ENCODE measurements at places on chromosomes 7 and 10. TPM values are rescaled to one million over a fixed set of nuclear protein-coding genes. Genes with fewer than 3 reads are reported as not detected.

DNA sequence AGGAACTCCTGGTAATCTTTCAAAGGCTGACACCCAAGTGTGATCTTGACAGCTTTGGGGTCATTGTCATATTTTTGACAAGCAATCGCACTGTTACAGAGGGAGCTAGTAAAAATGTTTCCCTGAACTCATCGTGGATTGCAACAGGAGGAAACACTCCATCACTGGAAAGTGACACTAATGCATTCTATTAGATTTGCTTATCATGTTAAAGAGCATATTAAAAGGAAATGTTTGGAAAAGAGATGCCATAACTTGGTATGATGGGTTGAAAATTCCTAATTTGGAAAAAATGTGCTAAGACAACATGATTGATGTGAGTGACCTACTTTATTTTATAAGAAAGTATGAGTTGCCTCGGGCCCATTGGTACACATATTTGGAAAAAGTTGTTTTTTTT, 22.7 kb upstream of the EMX2 start:
- DNase-seq, result no peak

The FAM25A gene
- not detected for polyA plus RNA-seq

The SORCS1 gene
- polyA plus RNA-seq, result not detected

DNA sequence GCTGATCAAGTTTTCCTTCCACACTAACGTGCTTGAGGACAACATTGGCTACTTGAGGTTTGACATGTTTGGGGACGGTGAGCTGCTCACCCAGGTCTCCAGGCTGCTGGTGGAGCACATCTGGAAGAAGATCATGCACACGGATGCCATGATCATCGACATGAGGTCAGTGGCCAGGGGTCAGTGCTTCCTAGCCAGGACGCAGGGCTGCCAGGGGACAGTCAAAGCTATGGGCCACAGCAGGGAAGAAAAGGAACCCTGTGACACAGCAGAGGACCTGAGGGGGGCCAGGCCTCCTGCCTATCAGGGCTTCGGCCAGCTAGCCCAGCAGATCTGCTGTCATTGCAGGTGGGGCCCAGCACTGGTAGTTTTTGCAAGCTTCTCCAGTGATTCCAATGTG, 5.2 kb downstream of the RBP3 start:
- DNase-seq, result no peak

DNA sequence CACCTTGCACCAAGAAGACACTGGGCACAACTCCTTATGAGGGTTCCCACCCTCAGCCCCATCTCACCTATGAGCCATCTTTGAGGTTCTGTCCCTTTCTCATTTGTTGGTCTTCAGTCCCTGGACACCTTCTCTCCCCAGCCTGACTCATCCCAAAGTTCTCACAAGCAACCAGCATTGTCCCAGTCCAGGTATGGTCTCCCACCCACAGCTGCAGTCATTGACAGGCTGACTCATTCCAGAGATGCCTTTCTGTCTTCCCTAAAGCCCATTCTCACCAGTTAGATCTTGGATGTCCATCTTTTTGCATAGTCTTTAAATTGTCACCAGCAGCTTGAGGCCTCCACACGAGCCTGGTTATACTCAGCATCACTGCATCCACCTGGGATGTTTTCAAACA, 26.7 kb upstream of the BMPR1A start:
- no peak for DNase-seq

- no peak for DNase-seq
These were observed 472 bp upstream of the ADAM22 start for GRCh38 chr7:87933605-87933952.

GRCh38 chr10:71727738-71728737, 8.5 kb upstream of the C10orf105 start:
- DNase-seq, result peak; percentile 87

DNA sequence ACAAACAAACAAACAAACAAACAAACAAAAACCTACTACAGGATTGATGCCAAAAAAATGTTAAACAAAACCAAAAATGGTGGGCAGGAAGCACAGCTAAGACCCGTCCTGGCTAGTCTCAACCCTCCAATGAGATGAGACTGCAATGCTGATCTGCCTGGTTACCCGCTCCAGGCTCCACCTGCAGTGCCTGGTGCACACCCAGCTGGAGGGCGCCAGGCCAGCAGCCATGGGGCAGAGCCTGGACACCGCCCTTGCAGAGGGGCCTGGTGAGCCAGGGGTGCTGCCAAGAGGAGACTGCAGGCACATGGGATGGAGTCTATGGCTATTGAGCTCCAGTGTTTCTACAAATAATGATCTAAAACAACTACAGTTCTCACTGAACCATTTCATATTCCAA, 107.0 kb downstream of the LARP4B start:
- DNase-seq, result no peak

The PAOX gene
- 6.5 TPM for polyA plus RNA-seq

DNA sequence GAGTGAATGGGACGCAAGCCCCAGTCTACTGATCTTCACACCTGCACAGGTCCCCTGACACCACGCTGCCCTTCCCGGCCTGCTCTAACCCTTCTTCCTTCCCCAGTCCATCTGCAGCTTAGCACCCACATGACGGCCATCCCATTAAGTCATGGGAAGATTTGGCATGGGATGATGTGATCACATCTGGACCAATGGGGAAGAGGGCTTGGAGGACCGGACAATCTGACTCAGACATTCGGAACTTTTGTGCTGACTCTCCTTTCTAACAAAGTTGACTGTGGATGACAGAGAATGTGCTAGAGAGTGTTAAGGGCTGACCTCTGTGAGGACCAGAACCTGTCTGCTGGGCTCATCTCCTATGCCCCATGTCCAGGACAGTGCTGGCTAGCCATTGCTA, 15.6 kb downstream of the CXCL12 start:
- DNase-seq, result no peak

- peak; percentile 38 for DNase-seq
These were observed 102.7 kb upstream of the NPTX2 start for GRCh38 chr7:98514211-98515031.

The TMEM176B gene
- 246 TPM for polyA plus RNA-seq

GRCh38 chr7:23002698-23003097, 11.2 kb downstream of the HYCC1 start:
- no peak for DNase-seq

DNA sequence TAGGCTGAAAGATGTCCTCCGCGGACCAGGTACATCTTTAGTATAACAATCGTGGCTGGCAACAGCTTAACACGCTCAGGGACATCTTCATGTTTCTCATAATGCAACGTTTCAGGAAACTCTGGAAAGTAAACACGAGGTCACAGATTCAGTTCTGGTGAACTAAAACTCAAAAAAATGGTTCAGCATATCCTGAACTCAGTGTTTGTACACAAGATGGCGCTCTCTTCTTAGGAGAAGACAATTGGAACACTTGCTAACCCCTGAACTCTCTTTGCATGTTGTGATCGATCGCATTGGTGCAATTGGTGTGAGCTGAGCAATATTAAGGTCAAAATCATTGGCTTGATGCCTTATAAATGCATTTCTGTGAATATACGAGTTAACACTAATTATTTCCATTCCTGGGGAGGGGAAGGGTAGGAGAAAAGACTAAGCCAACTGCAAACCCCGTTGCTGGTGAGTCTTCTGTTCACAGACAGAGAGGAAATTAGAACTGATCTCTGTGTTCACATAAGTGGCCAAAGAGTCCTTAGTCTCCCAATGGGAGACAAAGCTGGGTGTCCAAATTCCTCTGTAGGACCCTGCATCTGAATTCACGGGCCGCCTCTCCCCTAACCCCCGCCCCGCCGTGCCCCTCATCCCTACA, 52.6 kb upstream of the FAM180A start:
- DNase-seq, result no peak

DNA sequence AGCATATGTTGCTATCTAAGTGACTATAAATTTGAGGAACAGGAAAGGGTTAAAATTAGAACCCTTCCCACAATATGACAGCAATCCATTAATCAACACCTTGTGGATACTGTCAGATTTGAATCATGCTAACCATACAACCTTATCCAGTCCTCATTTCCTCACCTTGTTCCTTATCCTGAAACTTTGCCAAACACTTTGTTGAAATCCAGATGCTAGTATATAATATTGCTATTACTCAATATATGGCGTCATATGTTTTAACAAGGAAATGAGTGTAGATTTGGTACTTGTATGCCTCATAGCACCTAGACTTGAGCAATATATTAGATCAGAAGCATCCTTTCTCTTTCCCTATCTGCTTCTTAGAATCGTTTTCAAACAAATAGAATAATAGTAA, 66.3 kb upstream of the SLC25A13 start:
- DNase-seq, result no peak

DNA sequence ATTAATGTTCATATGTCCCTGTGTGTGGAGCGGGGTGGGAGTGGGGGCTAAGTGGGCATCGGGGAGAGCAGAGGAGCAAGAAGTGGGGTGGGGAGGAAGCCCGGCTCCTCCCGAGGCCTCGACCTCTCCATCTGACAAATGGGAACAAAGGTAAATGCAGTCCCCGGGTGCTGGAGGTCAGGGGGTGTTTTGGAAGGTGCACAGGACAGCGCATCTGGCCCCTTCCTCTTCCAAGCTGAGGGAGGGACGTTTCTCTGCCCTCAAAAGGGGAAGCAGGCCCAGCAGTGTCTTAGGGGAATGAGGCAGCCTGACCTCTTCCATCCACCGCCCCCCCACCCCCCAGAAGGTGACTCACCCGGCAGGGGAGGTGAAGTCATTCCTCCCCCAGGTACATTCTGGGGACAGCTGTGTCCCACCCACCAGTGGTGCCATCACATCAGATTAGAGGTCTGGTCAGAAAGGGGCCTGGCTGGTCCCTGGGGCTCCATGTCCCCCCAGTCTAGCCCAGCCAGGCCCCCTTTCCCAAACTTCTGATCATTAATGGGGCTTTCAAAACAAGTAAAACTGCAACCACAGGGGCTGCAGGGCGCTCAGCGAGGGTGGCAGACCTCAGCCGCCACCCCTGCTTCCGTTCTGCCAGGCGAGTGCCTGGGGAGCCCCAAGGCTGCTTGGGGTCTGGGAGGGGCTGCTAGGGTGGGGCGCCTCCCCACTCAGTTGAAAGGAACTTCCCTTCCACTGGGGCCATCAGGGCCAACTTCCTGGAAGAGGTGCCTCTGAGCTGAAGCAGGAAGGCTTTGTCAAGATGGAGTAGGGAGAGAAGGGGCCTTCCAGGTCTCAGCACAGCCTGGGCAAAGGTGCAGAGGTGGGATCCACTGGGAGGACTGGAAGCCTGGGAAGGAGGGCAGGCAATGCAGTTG, 10.8 kb downstream of the LFNG start:
- no peak for DNase-seq

- no peak for DNase-seq
These were observed 19.7 kb upstream of the LFNG start for GRCh38 chr7:2499719-2500430.

- no peak for DNase-seq
These were observed 106.2 kb upstream of the SEMA3D start for GRCh38 chr7:85292908-85293576.

The ZNF92 gene
- 5.1 TPM for polyA plus RNA-seq

DNA sequence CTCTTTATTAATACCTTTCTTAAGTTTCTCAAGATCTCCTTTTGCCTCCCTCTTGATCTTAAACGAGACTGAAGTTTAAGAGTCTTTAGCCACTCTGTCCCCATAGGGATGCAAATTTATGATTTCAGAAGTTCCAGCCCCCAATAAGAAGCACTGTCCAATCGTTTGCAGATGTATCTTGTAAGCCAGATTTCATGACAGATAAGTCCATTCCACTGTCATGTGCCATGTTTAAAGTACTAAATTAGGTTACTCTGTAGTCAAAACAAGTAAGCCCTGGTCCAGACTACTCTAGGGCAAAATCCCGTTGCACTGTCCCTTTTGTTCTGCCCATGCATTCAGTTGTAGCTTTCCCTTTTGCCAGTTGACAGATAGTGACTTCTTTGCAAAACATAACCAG, 157.2 kb upstream of the KAT6B start:
- no peak for DNase-seq

The SPDYE9 gene
- polyA plus RNA-seq, result not detected

DNA sequence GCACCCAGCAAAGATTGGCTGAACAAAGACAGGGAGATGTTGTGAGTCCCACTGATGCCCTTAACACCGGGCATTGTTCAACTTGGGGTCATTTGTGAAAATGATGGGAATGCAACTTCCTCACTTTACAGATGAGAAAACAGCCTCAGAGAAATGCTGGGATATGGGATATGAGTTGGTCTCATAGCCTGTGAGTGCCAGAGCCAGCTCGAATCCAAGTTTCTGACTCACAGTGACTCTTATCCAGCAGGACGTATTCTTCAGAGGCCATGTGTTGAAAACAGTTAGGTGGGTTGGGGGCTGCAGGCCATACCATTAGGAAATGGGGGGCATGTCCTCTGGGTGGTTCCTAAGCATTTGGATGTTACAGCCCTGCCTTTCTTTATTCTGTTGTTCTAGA, 45.2 kb downstream of the KIAA1217 start:
- DNase-seq, result no peak

The ZNF117 gene
- 2.2 TPM for polyA plus RNA-seq

GRCh38 chr7:155872678-155873369, 60.6 kb upstream of the SHH start:
- DNase-seq, result no peak

GRCh38 chr10:71463111-71463510, 66.4 kb downstream of the CDH23 start:
- no peak for DNase-seq

DNA sequence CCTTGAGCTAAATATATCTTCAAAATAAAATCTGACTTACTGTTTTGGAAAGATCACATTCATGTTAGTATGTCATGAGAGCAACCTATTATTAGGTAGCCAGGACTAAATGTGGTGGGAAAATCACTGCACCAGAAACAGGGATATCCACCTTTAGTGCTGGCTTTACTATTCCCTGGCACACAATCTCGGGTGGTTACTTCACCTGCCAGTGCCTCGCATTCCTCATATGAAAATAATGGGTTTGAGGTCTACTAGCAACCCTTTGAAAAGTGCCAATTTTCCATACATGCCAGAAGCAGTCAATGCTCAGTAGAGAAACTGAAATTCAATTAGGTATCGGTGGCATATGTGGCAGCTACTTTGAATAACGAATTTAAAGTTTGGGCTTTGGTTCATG, 36.8 kb downstream of the PTN start:
- DNase-seq, result no peak

GRCh38 chr7:74584160-74584954, 73.2 kb upstream of the GTF2I start:
- DNase-seq, result no peak

The SH2D4B gene
- polyA plus RNA-seq, result not detected

The TMEM130 gene
- 2.2 TPM for polyA plus RNA-seq

The MAT1A gene
- polyA plus RNA-seq, result not detected

DNA sequence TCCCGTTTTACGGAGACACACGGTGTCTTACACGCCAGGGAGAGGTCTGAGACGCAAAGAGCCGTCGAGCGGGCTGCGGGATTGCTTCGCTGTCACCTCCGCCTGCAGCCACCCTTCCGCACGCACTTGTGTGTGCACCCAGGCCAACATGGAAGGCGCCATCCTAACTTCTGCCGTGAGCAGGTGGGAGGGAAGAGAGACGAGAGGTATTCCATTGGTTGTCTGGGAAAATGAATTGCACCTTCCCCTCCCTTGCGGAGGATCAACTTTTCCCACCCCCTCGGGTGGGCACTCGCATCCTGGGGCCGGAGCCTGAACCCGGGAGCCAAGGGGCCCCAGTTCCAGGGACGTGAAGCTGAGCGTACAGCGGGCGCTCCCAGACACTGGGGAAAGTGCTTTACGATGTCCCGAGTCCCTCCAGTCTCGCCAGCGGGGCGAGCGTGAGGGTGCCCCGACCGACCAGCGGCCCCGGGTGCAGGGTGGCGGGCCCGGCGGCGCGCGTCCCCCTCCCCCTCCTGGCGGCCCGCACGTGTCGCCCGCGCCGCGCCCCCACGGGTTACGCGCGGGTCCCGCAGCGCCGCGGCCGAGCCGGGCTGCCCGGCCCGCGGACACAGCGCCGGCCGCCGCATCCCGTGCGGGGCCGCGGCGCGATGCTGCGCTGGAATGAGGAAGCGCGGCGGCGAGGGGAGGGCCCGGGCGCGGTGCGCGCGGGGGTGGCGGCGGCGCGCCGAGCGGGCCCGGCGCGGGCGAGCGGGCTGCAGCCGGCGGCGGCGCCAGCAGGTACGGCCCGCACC, 984 bp upstream of the IKZF1 start:
- no peak for DNase-seq
